Esophagus mucosa (tissue), 1 donor: ENCODE measurements at places on chromosomes 4 and X. TPM values are rescaled to one million over a fixed set of nuclear protein-coding genes. Genes with fewer than 3 reads are reported as not detected.
A peak's percentile ranks its signal among the peaks of the same experiment; 100 is the strongest.

- ATAC-seq = peak; percentile 72
These were observed 99.2 kb downstream of the JADE1 start for GRCh38 chr4:128908735-128909134.

DNA sequence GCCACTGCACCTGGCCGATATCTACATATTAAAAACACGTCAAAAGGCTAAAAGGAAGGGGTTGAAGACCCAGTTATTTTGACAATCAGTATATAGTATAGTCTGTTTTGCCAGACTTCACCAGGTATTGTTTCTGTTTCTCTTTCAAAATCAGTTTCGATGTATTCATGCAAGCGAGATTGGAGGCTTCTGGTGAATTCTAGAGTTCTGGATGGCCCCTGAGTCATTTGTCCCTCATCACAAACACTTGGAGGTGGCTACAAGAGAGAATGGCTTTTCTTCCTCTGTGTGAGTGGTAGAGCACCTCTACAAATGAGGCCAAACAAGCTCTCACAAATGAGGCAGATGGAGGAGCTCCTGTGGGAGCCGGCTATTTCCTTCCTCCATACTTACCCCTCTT, 68.6 kb upstream of the ADGRG2 start:
- no peak for ATAC-seq

DNA sequence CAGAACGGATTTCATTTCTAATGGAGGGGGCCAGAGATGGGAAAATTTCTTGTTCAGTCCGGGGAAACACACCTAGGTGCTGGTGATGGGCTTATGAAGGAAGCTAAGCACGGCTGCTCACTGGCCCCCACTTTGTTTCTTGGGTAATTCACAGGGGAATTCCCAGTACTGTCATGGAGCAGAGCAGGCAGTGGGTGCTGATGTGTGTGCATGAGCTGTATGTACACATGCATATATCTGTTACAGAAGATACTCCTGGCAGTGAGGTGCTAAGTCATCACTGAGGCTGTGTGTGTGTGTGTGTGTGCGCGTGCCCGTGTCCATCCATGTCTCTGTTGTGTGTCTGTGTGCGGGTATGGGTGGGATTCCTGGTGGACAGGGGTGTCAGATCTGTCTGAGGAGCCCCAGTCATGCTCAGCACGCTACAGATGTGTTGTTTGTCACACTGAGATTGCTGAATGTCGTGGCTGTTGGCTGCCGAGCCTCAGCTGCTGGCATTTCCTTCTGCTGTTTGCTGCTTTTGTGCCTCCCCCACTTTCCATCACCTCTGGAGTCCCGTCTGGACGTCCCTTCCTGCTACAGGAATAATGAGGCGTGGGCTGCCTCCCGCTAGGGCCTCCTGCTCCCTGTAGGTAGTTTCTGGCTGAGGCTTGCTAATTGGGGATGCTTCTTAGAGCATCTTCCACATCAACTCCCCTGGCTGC, 53.3 kb downstream of the JADE1 start:
- no peak for ATAC-seq

GRCh38 chrX:53281321-53281822, at the start of gene IQSEC2:
Gene IQSEC2, minus strand, starts transcription at chrX:53281584.
- ATAC-seq = peak; percentile 83

GRCh38 chrX:38519651-38520050, 41.7 kb upstream of the TSPAN7 start:
- no peak for ATAC-seq

GRCh38 chrX:649166-649565, 18.6 kb downstream of the SHOX start:
- ATAC-seq = no peak

- ATAC-seq = no peak
These were observed 13.7 kb downstream of the PFKFB1 start for GRCh38 chrX:54980334-54980733.

The SLC49A3 gene
- 2.7 TPM for total RNA-seq

The XK gene
- 2.7 TPM for total RNA-seq

DNA sequence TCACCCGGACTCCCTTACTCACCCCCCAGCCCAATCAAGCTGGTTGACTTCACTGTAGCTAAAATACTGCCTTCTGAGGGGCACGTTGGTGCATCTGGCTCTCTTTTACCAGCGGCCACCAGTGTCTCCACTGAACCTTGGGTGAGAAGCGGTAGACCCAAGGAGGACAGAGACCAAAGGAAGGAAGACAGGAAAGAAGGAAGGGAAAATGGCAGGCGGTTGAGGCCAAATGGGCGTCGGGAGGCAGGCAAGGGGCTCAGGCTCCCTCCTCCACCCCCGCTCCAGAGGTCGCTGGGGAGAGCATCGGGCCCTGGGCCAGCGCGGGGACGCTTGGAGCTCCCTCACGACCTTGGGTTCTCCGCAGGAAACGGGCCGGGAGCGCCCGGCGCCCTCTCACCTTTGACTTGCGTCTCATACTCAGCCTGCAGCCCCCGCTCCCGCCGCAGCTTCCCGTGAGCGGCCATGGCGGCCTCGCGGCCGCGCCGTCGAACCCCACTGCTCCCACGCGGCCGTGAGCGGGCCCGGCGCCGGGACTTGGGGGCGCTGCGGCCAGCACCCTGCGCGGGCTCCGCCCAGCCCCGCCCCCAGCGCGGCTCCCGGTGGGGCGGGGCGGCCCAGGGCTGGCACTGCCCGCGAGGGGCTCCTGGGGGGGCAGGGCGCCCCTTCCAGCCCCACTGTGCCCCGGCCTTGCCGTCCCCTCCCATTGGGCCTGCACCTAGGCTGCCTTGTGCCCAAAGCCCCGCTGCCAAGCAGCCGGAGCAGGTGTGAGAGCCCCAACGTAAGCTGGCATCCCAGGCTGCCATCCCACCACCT, at the start of gene ARHGAP4:
Gene ARHGAP4, minus strand, starts transcription at position 526 of the 813 bp plus-strand sequence. Its CDS starts 62 bp downstream, at position 464.
- ATAC-seq = no peak

DNA sequence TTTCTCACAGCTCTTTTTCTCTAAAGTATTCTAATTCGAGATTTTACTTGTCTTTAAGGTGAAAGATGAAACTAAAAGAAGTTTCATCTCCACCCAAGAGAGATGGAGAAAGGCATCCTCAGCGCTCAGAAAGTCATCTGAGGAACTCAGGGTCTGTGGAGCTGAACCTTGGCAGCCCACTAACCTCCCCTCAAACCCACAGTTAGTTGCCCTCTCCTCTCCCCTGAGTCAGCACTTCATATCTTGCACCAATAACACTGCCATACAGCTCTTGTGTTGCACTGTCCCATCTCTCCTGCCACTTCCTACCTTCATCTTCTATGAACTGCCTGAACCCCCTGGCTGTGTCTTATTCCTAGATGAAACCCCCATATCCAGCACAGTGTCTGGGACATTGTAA, 184.8 kb downstream of the RAB28 start:
- ATAC-seq = no peak

DNA sequence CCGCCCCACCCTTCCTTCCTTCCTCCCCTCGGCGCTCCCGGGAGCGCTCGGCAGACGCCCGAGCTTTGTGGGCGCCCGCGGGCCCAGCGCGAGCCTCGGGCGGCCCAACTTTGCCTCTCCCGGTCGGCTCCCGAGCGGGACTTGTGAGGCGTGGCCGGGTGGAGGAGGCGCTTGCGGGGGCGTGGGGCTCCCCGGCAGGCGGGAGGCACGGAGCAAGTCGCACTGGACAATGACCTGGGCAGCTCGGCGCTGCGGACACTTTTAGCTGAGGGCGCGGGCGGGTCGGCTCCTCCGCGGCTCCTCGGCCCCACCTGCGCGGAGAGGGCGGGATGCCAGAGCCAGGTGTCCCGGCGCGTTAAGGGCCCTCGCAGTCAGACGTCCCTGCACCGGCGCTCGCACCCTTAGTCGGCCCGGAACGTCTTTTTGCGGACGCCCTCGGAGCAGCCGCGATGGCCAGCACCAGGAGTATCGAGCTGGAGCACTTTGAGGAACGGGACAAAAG, 385 bp downstream of the DCLK2 start:
- peak; percentile 53 for ATAC-seq

DNA sequence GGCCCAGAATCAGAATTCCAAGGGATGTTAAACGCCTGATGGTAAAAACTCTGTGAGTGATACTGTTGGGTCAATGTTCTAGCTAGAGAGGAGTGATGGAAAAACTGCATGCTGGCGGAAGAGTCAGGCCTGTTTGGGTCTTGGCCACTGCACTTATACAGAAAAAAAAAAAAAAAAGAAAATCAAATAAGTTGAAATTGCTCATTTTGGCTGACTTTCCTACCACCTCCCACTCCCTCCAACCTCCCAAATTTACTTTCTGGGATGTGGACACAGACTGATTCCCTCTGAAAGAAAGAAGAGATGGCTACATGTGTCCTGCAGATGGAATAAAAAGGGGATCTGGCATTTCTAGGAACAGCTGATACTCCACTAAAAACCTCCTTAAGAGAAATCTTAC, 234.1 kb upstream of the GIMD1 start:
- ATAC-seq = no peak

GRCh38 chr4:147526272-147526654, 45.4 kb downstream of the EDNRA start:
- no peak for ATAC-seq

DNA sequence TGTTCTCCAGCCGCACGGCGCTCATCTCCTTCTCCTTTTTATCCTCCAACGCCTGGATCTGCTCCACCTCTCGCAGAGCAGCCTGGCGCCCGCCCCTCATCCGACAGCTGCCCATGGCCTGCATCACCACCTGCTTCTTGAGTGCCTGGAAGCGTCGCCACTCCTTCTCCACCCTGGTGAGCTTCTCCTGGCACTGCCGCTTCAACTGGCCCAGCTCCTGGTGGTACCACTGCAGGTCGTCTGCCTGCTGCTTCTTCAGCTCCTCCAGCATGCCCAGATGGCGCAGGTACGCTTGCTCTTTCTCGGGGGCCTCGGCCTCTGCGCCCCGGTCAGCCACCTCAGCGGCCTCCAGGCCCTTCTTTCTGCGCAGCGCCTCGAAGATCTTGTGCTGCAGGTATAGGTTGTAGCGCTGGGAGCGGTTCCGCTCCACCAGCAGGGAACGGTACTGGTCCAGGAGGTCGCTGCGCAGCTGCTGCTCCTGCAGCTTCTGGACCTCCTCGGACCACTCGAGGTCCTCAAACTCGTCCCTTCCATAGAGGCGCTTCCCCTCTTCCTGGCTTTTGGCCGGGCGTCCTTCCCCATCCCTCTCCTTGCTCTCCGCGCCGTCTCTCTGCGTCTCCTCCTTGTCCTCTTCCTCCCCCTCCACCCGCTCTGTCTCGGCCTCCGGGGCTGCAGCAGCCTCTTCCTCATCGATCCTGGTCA, 1.2 kb upstream of the TADA2B start:
- peak; percentile 1 for ATAC-seq

- ATAC-seq = no peak
These were observed 88.0 kb upstream of the SLITRK2 start for GRCh38 chrX:145729635-145730034.

The P2RY8 gene
- 0.52 TPM for total RNA-seq

DNA sequence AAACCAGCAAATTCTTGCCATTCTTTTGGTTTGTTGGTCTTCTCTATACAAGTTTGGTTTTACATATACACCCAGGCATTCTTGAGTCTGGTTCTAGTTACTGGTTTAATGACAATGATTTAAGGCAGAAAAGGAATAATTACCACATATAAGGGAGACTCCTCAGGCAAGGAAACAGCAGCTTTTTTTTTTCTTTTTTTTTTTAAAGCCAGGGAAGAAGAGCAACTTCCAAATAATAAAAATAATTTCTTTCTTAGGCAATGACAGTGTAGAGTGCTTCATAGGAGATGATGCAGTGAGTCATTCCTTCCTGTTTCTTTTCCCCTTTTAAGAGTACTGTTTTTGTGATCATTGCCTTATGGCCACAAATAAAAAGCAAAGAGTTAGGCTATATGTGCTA, 289.7 kb downstream of the DKK2 start:
- no peak for ATAC-seq

- ATAC-seq = no peak
These were observed 170.3 kb downstream of the RAB28 start for GRCh38 chr4:13313856-13314255.

GRCh38 chr4:65580551-65580950, 89.7 kb downstream of the EPHA5 start:
- ATAC-seq = no peak

- no peak for ATAC-seq
These were observed 59.2 kb downstream of the MND1 start for GRCh38 chr4:153403726-153404125.

The ABCG2 gene
- 0.92 TPM for total RNA-seq

GRCh38 chrX:3548765-3549391, 164.6 kb downstream of the PRKX start:
- peak; percentile 74 for ATAC-seq

The DACH2 gene
- not detected for total RNA-seq

DNA sequence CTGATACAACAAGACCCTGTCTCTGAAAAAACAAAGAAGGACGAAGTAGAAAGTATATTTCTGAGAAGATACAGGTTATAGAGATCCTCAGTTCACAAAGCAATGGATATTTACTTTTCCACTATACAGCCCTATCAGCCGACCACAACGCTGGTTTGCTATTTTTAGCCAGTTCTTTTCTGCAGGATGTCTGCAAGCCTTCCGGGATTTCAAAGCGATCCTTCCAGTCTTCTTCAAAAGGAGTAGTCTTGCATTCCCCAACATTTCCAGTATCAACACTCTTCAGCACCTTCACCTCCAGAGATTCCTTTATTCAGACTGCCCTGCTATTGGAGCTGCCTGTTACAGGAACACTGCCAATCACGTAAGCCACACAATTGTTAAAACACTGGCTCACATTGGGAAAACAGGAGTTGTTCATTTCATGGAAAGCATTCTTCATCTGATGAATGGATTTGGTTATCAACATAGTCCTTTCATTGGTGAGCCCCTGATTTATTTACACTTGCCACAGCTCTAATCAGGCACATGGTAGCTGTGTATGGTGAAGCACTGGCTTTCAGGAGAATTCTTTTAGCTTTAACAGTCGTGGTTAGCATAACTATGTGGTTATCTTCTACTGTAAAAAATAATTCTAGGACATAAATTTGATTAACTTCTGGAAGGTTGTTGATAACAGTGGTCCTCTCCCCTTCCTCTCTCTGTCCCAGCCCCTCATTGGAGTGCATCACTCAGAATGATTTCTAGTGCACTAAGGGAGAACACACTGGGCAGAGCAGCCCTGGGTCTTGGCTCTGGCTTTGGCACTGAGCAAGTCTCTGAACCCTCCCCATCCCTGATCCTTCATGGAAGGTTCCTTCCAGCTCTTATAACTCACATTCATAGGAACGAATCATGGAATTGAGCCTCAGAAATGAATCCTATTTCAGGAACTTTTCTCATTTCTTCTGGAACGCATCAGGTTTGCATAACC, 109.9 kb upstream of the SORBS2 start:
- ATAC-seq = no peak

DNA sequence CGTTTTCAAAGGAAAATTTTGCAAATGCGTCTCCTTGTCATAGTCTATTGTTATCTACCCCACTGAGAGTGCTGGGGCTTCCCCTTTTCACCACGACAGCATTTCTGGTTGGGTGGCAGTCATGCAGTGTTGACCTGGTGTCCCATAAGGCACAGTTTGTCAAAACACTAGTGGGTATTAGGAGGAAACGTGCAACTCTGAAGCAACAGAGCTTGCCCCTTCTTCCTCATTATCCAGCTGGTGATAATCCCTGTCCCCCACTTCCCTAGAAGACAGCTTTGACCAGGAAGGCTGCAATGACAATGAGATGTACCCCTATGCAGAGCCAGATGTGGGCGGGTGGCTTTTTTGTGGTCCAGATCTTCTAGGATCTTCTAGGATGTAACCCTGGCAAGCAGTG, 1.8 kb downstream of the TBC1D1 start:
- ATAC-seq = no peak
